Ovary (tissue), 10 donors: ENCODE measurements at places on chromosomes 7 and 10.

DNA sequence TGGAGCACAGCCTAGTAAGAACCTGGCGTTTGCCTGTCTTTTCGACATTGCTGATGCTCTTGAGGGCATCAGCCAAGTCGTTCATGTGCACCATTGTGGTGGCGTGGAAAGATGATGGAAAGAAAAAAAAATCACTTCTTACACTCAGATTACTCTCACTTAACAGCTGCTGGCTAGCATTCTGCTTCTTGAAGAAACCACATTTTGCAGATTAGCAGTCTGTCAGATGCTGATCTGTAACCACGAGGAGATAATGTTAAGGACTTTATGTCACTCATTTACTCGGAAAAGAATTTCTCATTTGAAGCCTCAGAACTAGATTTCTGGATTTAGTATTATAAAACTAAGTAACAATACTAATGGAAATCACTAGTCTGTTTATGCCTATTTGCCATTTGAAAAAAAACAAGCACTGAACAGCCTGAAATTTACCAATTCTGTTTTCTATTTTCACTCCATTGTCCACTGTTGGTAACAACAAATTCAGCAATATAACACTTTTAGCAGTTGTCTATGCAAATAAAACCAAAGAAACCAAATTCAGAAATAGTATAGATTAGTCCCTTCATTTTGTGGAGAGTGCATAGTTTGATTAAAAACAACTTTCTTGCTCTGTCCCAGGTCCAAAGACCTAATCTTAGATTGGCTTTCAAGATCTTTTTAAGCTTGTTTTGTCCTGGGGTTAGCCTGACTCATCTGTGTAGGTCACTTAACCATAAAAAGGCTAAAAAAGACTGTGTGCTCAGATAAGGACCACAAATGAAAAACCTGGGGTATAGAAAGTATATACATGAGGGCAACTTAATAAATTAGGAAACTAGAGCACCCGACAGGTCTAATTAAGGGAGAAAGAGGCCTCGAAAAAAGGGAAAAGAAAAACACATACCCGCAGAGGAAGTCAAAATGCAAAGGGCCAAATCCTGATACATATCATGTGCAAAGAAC is 67.5 kb downstream of the NT5C2 start:
- DNase-seq = no peak
- no peaks in the 10 kb centered on the region for H3K27me3 ChIP-seq
- no peaks in the 10 kb centered on the region for H3K36me3 ChIP-seq
- H3K27ac ChIP-seq = no peak overlapping the region

- H3K27me3 ChIP-seq = no peaks in the 10 kb centered on the region
- H3K4me1 ChIP-seq = no peaks in the 10 kb centered on the region
- H3K36me3 ChIP-seq = no peaks in the 10 kb centered on the region
- no peak for DNase-seq
- no peak overlapping the region for H3K4me3 ChIP-seq
Observed at GRCh38 chr7:96729820-96730219, 20.2 kb upstream of the SEM1 start.

DNA sequence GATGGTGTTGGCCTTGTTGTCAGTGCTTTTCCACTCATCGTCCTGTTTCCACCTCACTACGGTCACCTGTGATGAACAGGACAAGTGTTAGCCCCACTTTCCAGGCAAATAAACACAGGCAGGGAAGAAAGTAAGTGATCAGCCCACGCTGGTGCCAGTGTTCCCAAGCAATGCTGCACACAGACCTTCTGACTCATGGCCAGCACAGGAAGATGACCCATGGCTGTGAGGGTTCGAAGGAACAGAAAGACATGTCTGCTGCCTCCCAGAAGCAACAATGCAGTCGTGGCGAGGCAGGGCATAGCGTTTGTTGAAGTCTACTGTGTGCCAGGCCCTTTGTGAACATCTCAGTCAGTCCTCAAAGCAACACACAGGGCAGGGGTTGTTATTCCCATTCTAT is 35.7 kb downstream of the SLC29A3 start:
- no peaks in the 10 kb centered on the region for H3K4me1 ChIP-seq
- no peak overlapping the region for H3K27ac ChIP-seq
- H3K4me3 ChIP-seq = no peak overlapping the region
- H3K36me3 ChIP-seq = no peaks in the 10 kb centered on the region
- no peaks in the 10 kb centered on the region for H3K27me3 ChIP-seq

- no peak overlapping the region for H3K4me3 ChIP-seq
- no peaks in the 10 kb centered on the region for H3K36me3 ChIP-seq
- H3K27ac ChIP-seq = no peak overlapping the region
- DNase-seq = no peak
- no peaks in the 10 kb centered on the region for H3K27me3 ChIP-seq
Observed at GRCh38 chr7:92731335-92732063, 104.9 kb downstream of the CDK6 start.

GRCh38 chr10:113958631-113959382 is 84.9 kb upstream of the ADRB1 start:
- no peak overlapping the region for H3K4me3 ChIP-seq
- H3K4me1 ChIP-seq = no peaks in the 10 kb centered on the region

DNA sequence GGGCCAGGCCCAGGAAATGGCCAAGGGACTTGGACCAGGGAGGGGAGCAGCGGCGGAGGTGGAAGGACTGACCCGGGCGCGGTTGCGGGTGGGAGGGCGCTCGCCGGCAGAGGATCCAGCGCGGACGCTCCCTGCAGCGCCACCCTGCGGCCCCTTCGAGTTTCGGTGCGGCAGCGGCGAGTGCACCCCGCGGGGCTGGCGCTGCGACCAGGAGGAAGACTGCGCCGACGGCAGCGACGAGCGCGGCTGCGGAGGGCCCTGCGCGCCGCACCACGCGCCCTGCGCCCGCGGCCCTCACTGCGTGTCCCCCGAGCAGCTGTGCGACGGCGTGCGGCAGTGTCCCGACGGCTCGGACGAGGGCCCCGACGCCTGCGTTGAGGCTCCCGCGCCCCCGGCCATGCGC is 16.8 kb upstream of the ZNF467 start:
- no peak overlapping the region for H3K4me3 ChIP-seq
- no peaks in the 10 kb centered on the region for H3K4me1 ChIP-seq
- no peaks in the 10 kb centered on the region for H3K36me3 ChIP-seq
- DNase-seq = no peak
- no peak overlapping the region for H3K27ac ChIP-seq

GRCh38 chr10:4051641-4052151 is 266.7 kb upstream of the KLF6 start:
- no peak for DNase-seq
- H3K4me1 ChIP-seq = peaks cover 7% of the 10 kb centered on the region
- H3K36me3 ChIP-seq = no peaks in the 10 kb centered on the region

- DNase-seq = no peak
- H3K27ac ChIP-seq = no peak overlapping the region
- H3K36me3 ChIP-seq = no peaks in the 10 kb centered on the region
- no peaks in the 10 kb centered on the region for H3K4me1 ChIP-seq
Observed at GRCh38 chr7:117654780-117655179, 175.0 kb downstream of the CFTR start.

- no peak for DNase-seq
- H3K27ac ChIP-seq = no peak overlapping the region
- H3K36me3 ChIP-seq = no peaks in the 10 kb centered on the region
- no peaks in the 10 kb centered on the region for H3K27me3 ChIP-seq
- no peaks in the 10 kb centered on the region for H3K4me1 ChIP-seq
Observed at GRCh38 chr7:2982831-2983230, 60.8 kb downstream of the CARD11 start.

- DNase-seq = no peak
- H3K27me3 ChIP-seq = no peaks in the 10 kb centered on the region
- H3K36me3 ChIP-seq = no peaks in the 10 kb centered on the region
- H3K4me3 ChIP-seq = no peak overlapping the region
- H3K27ac ChIP-seq = no peak overlapping the region
- H3K4me1 ChIP-seq = peaks cover 7% of the 10 kb centered on the region
Observed at GRCh38 chr10:35339942-35340341, 3.6 kb downstream of the CCNY start.

DNA sequence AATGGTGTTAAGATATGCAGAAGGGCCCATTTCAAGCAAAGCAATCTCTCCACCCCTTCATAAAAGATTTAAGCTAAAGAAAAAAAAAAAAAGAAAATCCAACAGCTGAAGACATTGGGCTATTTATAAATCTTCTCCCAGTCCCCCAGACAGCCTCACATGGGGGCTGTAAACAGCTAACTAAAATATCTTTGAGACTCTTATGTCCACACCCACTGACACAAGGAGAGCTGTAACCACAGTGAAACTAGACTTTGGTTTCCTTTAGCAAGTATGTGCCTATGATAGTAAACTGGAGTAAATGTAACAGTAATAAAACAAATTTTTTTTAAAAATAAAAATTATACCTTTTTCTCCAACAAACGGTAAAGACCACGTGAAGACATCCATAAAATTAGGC is 28.6 kb downstream of the PPP3CB start:
- H3K36me3 ChIP-seq = no peaks in the 10 kb centered on the region
- no peak for DNase-seq
- no peak overlapping the region for H3K27ac ChIP-seq
- no peak overlapping the region for H3K4me3 ChIP-seq
- H3K27me3 ChIP-seq = no peaks in the 10 kb centered on the region

DNA sequence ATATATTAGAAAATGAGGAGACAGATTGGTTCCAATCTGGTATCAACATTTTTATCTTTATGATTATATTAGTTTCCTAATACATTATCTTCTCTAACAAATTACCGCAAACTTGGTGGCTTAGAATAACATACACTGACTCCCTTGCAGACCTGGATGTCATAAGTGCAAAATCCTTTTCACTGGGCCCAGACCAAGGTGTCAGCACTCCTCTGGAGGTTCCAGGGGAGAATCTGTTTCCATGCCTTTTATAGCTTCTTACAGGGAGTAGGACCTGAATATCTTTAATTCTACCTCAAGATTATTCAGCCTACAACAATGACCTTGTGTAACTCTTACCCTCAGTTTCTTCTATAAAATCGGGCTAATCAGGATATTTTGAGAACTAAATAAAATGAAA is 329.9 kb upstream of the GRM3 start:
- DNase-seq = no peak
- H3K4me1 ChIP-seq = no peaks in the 10 kb centered on the region

DNA sequence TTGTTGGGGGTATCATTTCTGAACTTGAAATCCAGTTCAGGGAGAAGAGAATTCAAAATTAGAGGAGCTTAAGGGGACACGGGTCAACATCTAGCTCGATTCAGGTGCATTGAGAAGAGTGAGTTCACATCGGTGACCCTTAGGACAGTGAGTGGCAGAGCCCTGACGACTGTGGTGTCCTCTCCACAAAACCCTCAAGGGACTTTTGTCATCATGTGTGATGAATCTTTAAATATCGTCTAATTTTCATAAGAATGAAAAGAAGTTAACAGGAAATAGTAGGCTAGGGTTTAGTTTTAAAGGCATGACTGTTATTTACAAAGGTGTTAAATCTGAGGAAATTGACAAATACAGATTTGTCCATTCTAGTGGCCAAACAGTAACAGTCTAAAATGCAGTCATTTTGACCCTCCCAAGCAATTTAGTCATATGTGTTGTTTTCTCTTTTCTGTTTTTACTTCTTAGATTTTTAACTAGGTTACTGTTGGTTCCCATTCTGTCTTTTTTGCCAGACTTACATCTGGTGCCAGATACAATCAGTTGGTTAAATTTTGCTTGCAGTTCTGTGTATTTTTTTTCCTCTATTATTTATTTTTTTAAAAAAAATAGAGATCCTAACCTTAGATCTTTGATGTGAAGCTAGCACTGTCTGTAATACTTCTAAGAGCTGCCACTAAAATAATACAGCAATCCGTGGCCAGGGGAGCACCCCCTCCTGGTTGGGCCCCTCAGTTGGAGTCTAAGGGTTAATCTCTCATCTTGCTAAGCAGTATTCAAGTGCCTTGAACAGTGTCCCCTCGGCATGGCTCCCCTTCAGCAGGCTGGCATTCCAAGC is 34.9 kb upstream of the SH2B2 start:
- no peaks in the 10 kb centered on the region for H3K36me3 ChIP-seq
- H3K4me3 ChIP-seq = no peak overlapping the region
- H3K4me1 ChIP-seq = no peaks in the 10 kb centered on the region
- no peak overlapping the region for H3K27ac ChIP-seq
